NCI-H187 (cell line): ENCODE measurements at places on chromosomes 11 and 22.

DNA sequence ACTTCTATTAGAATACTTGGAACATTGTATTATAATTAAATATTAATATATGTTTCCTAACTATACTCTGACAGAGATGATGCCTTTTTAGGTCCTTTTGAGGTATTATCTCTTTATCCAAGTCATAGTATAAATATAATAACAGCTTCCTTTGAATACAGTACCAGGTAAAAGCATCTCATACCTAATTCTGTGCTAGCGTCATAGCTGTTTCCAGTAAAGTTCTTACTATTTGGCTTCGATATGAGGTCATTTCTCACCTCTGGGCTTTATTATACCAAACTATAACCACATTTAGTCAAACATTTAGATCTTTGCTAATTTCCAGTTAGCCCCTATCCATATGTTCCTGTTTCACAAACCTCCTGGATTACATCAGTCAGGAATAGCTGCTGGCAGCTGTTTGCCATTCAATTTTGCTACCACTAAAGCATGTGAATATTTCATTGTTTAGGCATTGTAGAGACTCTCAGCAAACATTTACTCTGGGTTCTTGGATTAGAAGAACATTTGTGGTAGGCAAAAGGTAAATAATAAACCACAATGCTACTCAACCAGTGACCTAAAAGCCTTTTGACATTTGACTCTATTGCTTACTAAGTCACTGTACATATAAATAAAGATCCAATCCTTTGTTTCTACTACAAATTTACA lies 255.1 kb downstream of the TTC28 start:
- DNase-seq, result peak; percentile 16

- no peak for DNase-seq
These were observed 54.1 kb upstream of the ARHGAP20 start for GRCh38 chr11:110766316-110766715.

DNA sequence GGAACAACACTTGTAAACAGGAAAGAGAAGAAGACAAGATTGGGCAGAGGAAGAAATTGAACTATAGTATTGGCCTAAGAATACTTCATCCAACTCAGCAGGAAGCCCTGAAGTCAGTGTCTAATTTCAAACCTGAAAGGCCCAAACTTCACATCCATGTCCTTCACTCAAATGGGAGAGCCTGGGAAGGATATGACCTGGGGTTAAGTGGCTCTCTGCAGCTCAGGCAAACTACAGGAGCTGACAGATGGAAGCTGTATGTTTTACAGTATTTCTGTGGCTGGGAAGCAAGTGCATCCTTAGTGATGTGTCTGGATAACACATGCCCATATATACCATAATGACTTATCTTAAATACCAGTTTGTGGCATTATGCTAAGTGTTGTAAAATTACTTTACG lies 196.2 kb downstream of the SOX6 start:
- DNase-seq, result peak; percentile 31

DNA sequence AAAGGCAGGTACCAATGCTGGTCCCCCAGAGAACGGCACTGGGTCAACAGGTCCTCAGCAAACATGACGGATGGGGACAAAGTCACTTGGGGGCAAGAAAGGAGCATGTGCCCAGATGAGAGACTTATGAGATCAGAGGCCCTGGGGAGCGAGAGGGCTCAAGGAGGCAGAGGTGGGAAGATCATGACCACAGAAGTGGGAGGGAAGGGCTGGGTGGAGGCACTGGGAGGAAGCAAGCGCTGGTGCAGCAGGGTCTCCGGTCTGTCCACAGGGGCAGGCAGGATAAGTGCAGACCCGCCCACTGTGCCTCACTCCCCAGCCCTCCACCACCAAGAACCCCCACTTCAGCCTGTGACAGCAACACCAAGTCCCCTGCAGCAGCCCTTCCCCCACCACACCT lies 10.9 kb downstream of the ELFN2 start:
- DNase-seq, result no peak

GRCh38 chr11:8100605-8101004 lies 19.6 kb downstream of the TUB start:
- DNase-seq, result no peak

- DNase-seq, result no peak
These were observed 16.0 kb downstream of the LRRC55 start for GRCh38 chr11:57197762-57198161.

DNA sequence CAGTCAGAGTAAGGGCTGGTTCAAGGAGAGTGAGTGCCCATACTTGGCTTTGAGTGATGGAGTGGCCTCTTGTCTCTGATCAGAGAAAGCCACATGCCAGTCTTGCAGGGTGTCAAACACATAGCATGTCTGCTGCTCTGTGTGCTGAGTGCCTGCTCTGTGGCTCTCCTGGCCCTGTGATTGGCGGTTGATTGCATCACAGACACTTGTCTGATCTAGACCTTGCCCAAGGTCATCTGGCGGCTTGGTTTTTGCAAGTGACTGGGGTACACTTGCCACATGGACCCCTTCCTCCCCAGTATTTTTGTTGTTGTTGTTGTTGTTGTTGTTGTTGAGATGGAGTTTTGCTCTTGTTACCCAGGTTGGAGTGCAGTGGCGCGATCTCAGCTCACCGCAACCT lies 10.3 kb downstream of the OSBP2 start:
- DNase-seq, result no peak

DNA sequence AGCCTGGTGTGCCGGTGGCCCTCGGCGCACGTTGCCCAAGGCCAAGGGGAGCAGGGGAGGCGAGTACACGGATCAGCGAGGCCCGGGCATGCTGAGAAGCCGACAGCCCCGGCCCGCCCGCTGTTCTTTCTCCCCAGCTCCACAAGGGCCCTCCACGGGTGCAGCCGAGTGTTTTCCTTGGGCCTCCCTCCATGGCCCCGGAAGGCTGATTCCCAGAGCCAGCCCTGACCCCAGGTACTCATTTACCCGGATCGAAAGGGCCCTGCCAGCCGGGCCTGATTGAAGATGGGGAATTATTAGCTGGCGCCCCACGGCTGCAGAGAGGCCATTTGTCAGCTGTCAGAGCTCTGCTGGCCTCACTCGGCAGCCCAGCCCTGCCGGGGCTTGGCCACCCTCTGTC lies 53.1 kb downstream of the WNT7B start:
- DNase-seq, result no peak

GRCh38 chr22:31235081-31235480 lies 23.0 kb downstream of the LIMK2 start:
- no peak for DNase-seq

DNA sequence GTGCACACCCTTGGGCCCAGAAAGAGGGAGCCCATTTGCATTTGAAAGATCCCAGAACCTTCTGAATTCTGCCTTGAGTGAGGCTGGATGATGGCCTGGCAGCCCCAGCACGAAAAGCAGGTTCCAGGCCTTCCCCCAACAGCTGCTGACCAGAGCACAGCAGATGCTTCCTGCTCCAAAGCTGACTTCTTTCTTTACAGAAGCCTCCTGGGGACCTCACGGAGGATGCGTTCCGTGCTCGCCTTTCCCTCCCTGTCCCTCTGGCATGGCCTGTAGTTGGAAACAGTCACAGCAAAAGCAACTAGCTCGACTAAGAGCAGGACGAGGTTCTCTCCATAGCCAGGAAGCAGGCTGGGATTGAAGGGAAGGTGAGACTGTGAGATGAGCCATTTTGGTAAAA lies 107.7 kb upstream of the B3GAT1 start:
- no peak for DNase-seq

DNA sequence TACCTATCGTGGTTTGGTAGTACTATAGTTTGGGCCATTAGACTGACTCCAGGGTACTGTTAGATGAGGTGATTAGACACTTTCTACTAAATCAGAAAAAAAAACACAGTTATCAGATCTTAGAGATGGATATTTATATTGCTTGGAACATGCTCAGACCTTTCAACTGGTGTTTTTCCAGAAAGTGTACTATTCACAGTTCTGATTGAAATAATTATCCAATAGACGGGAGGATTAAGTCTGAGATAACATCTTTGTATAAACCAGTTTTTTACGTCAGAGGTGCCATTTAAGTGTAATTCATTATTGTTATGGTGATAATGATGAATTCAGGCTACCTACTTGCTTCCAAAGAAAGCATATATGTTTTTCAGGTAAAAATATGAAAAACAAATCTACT lies 22.5 kb downstream of the CCDC15 start:
- no peak for DNase-seq

- no peak for DNase-seq
These were observed 16.6 kb upstream of the MS4A6E start for GRCh38 chr11:60310407-60310998.

- DNase-seq, result no peak
These were observed 7.4 kb downstream of the CNTF start for GRCh38 chr11:58629857-58630256.
